ENCODE measurements at places on chromosomes 7 and 10. TPM values are rescaled to one million over a fixed set of nuclear protein-coding genes. Genes with fewer than 3 reads are reported as not detected.

- no peak for DNase-seq
Observed at GRCh38 chr10:52436664-52437063, 122.6 kb downstream of the DKK1 start.

- DNase-seq = no peak
Observed at GRCh38 chr10:86100581-86101061, 266.0 kb downstream of the GRID1 start.

HSPB1 gene
- total RNA-seq = 72.4 TPM

- DNase-seq = no peak
Observed at GRCh38 chr7:31076641-31077310, 24.7 kb downstream of the ADCYAP1R1 start.

GRCh38 chr7:69217516-69218350, 380.5 kb upstream of the AUTS2 start:
- no peak for DNase-seq

- DNase-seq = no peak
Observed at GRCh38 chr10:91022390-91022789, 101.5 kb upstream of the ANKRD1 start.

DNA sequence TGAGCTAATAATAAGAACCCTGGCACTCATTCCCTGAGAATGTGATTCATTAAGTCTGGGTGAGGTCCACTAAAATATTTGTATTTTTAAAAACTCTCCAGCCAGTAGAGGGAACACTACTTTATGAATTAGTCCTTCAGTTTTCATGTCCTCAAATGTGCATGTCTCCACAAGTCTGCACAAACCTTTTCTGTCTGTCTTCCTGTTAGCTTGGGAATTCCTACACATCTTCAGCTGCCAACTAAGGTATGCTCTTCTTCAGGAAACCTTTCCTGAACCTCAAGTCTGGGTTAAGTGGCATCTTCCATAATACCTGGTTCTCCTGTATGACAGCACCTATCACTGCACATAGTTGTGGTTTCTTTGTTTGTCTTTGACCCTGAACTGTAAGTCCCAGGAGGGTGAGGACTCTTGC, 119.6 kb upstream of the MKX start:
- DNase-seq = no peak

GRCh38 chr7:131816391-131817007, 260.1 kb upstream of the PODXL start:
- DNase-seq = no peak

DNA sequence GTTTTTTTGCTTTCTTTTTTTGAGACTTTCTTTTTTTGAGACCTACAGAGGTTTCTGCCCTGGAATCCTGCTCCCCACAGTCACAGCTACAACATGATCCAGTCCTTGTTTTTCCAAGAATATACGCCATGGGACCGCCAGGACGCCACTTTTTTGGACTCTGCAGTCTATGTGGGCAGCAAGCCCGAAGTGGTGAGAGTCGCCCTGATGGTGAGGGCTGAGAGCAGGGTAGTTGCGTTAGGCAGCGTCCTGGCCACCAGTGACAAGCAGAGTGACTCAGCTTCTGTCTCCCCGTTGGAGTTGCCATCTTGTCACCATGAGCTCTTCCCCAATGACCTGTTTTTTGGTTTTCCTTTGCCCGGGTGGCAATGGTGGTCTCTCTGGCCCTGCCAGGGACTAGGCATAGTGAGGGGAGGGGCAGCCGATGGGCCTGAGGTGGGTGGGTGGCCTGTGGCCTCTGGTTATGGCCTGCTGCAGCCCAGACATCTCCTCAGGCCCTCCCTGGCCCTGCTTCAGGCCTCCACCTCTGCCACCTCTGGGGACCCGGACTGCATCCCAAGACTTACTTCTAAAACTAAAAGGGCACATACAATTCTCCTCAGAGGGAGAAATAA, 88.0 kb upstream of the MALRD1 start:
- no peak for DNase-seq

DNA sequence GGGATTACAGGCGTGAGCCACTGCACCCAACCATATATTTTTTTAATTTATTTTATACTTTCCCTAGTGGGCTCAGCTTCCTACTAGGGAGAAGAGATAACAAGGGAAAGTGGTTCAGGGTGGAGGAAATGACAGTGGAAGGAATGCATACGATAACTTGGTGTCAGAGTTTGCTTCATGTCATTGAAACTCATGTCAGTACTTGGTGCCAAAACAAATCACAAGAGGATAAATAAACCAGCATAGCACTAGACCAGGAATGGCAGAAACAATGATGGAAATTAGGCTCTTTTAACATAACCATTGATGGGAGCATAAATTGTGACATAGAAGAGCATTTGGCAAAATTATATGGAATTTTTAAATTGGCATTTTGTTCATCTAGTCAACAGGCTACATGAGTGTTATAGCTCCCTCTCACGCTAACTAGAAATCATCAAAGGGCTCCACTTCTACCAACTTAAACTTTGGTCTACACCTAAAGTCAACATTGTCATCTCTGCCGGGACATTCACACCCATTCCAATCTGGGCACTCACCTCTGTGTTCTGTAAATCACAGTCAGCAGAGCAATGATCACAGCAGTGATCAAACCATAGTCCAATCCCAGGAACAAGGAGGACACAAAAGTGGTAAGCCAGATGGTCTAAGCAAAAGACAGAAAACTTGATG, 41.2 kb downstream of the PSMC2 start:
- DNase-seq = peak; percentile 75

CAV2 gene
- total RNA-seq = 28.4 TPM

DNA sequence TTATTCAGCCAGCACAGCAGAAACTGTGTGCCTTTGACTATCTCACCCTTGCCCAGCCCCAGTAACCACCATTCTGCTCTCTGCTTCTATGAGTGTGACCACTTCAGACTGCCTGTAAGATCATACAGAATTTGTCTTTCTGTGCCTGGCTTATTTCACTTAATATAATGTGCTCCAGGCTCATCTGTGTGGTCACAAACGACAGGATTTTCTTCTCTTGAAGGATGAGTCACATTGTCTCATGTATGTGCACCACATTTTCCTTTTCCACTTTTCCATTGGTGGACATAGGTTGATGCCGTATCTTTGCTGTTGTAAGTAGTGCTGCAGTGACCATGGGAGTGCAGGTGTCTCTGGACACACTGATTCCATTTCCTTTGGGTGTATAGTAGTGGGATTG, 122.5 kb upstream of the LANCL2 start:
- DNase-seq = no peak

GRCh38 chr7:37309493-37309892, 139.2 kb downstream of the ELMO1 start:
- DNase-seq = no peak

DNA sequence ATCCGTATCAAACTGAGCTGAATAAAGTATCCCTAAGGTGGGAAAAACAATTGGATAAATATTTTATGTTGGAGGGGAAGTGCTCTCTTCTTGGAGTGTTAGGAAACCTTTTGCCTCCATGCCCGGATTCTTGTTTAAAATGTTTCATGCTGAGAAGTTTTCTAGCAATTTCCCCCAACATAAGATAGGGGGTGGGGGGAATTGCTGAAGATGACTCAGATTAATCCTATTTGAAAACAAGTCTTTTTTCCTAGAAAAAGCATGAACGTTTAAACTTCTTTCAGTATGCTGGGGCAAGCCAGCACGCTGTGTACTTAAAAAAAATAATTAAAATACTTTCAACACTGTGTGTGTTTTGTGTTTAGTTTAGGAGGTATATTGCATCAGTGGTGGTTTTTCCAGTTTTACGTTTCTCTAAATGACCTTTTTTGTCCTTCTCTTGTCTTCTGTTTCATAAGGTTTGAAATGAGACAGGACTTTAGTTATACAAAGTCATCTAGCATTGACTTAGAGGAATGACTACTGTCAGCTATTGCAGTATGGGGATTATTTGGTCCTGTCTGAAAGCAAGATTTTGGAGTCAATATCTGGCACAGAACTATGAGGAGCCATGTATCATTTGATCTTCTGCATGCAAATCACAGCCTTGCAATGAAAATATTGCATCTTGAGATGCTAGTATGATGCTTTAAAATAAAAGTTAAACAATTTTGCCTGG, 295.9 kb downstream of the GATA3 start:
- DNase-seq = no peak

DNA sequence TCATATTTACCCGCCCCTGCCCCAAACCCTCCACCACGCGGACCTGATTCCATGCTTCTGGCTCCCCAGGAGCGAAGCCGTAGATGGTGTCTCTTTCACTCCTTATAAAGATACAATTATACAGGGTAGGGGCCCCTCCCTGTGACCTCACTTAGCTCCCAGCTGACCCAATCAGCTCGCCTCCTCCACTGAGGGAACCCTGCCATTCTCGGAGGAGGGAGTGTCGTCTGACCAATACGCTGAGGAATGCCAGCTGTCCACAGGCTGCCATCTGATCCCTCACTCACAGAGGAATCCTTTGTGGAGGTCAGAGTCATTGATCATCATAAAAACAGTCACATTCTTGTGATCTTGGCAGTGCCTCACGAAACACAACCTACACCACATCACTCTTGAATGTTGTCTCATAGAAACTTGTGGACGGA, 67.5 kb upstream of the INSIG1 start:
- DNase-seq = no peak

AKR1B1 gene
- 9.7 TPM for total RNA-seq

PARD3 gene
- total RNA-seq = 19.1 TPM

DNA sequence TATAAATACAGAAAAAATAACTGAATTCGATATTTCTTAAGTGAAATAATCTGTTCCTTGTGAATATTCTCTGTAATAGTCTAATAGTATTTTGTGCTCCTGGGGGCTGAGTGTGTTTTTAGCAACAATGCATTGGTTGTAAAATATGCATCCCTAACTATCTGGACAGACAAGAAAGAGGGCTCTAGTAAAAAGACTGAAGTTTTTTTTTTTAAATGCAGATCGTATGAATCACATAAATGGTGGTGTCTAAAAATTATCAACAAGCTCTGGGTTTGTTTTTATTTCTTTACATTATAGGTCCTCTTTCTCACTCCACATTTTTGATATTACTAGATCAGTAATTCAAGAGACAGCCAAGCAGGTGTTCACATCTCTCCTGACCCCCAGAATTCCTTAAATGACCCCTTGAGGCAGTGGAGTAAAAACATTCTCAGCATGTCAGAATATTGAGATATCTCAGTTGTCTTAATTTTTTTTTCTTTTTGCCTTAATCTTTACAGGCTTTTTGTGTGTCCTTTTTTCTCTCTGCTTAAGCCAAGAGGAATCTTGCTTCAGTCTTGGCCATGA, 18.2 kb downstream of the ARID5B start:
- DNase-seq = no peak

DNA sequence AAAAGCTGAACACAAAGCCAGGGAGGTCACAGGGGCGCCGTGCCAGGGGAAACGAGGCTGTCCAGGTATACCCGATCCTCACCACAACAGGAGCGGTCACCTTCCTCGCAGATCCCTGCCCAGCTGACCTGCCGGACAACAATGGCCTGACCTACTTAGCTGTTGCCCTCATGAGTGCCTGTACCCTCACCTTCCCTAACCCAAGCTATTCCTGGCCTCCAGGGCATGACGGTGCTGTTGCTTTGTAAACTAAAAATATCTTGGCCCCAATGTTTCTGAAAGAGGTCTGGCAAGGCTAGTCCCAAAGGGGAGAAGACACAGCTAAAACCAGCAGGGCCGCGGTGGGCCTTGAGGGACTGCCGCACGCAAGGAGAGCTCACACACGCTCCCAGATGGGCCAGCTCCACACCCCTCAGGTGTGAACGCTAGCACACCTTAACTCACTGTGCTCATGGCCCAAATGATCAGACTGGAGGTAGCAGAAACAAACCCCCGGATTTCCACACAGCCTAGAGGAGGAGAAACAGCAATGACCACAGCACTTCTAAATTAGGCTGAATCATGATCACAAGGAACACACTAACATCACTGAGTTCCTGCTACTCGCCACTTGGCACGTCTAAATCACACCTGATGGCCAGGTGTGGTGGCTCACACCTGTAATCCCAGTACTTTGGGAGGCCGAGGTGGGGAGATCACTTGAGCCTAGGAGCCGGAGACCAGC, 66.3 kb upstream of the CYTH3 start:
- no peak for DNase-seq

GRCh38 chr7:150401861-150402631, 22.9 kb downstream of the ZNF775 start:
- no peak for DNase-seq

All from left lobe of liver (tissue), 2 donors.